ENCODE measurements at places on chromosomes 12 and 14.

GRCh38 chr12:53208435-53208834 lies 1.4 kb upstream of the ITGB7 start:
- no peak for DNase-seq

DNA sequence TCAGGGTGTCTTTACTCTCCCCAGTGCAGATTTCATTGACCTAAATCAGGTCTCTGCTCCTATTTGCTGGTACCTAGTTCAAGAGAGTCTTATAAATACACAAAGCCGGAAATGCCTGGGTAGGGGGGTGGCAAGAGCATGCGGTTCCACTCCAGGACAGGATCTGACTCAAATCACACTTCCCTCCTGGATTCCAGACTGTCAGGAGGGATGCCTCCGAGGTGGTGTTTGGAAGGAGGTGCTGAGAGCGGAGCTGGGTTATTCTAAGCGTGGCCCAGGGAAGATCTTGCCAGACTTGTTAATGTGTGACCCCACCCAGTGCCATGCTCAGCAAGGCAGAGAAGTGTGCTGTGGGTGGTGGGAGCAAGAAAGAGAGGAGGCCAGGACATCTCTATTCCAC lies 49.8 kb downstream of the B4GALNT3 start:
- DNase-seq = no peak

GRCh38 chr14:67411820-67412421 lies at the start of gene PLEK2:
Gene PLEK2, minus strand, starts transcription at chr14:67412165. Its CDS starts 106 bp downstream, at chr14:67412059.
- DNase-seq = peak; percentile 14

DNA sequence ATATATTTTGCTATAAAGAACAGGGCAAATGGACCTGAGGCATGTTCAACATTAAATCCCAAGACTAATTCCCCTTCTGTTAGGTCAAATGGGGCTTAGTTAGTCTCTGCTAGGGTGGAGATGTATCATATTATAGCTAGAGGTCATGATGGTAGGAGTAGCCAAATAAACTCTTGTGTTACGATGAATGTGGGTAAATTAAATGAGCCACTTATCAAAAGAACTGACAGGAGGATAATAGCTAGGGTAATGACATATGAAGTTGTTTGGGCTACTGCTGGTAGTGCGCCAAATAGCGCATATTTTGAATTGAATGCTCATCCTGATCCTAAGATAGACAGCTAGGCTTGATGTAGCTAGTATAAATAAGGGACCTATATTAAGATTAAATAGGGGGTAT lies 445.0 kb downstream of the GXYLT1 start:
- DNase-seq = no peak

DNA sequence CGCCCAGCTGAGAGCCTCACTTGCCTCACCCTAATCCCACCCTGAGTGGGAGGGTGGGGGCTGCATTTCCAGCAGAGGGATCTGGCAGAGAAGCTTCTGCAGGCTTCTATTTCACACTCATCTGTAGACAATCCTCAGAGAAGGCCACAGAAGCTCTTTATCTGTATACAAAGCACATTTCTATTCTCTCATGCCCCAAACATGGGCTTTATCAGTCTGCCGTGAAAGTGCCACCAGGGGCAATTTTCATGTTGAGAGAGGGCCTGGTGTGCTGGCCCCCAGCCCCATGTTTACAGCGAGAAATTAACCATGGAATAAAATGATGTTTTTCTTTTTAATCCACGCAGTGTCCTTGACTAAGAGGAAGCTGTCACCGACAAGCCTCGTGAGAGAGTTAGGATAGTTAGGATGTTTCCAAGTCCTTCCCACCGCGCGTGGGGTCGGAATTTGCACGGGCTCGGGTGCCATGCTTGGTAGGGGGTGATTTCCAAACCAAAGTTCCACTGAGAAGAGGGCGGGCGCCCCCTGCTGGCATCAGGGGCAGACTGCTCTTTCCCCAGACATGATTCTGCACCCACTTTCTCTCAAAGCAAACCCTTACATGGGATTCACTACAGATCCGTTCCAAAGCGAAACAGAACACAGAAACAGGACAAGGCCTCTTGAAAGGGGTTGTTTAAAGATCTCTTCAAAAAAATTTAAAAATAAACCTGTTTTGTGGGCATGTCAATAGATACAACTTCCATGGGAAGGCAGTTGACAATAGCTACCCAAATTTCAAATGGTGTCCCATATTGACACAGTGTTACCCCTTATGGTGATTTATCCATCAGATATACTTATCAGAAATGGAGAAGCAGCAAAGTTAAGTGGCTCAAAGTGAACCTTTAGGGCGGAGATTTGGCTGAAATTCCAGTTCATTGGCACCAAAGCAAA lies 19.4 kb downstream of the BDKRB1 start:
- DNase-seq = peak; percentile 65

DNA sequence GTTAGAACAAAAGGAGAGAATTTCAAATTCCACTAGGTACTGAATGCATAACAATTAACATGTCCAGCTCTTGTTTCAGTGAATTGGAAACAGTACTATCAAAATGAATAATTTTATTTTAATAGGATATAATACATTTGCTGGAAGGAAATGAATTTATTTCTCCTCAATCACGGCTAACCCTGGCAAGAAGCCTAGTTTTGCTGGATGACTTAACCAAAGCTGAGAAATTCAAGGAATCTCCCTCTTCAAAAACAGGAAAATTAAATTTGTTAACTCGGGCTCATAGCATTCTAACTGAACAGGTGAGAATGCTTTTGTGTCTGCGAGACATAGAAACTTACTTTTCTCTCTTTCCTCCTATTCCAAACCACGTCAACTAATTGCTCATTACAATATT lies 163.5 kb upstream of the NEDD1 start:
- DNase-seq = no peak

DNA sequence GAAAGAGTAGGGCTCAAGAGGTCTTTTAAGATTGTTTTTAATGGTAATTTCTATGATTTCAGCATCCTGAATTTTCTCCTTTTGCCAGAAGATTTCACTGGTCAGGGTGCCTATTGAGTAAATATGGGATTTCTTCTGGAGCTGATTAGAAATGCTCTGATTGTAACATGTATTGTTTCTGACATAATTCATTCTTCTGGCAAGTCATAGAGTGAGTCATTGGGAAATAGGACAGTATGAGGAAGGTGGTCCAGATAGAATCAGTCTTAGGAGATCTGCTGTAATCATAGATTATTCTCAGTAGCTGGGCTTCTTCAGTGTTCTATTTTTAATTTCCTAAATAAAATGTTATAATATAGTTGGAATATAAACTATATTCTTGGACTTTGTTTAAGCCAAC lies 182.0 kb upstream of the NAV3 start:
- no peak for DNase-seq

GRCh38 chr12:77610446-77610845 lies 220.2 kb upstream of the NAV3 start:
- no peak for DNase-seq

DNA sequence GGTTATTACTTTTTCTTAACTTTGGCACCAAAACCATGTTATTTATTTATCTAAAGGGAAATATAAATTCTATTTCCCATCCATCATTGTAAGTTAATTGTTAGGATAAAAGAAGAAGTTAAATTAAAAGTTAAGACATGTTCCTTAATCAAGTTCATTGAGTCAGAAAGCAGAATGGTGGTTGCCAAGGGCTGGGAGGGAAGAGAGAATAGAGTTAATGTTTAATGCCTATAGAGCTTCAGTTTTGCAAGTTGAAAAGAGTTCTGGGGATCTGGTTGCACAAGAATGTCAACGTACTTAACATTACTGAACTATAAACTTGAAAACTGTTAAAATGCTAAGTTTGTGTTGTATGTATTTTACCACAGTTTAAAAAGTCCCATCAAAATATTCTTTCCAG lies 63.2 kb upstream of the NR2C1 start:
- no peak for DNase-seq

DNA sequence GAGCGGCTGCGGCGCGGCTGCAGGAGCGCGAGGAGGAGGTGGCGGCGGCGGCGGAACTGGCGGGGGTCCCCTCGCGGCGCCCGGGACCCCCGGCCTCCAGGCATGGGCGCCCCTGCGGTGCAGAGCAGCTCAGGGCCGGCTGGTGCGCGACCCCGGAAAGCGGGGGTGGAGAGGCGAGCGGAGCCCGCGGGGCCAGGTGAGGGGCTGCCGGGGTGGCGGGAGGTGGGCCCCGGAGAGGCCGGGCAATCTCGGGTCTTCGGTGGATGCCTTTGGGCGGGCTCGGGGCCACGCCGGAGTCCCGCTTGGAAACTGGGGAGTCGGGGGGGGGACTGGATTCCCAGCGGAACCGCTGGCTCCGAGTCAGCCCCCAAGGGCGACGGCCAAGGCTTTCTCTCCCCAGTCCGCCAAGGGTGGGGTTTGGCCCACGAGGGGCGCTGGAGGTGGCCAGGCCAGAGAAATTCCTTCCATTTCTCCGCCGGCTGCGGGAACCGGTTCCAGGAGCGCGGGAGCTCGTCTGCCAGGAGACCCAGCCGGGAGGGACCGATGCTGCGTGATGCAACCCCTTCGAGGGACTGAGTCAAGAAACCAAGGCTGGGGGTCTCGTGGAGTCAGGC lies 13.9 kb upstream of the NR4A1 start:
- DNase-seq = no peak

DNA sequence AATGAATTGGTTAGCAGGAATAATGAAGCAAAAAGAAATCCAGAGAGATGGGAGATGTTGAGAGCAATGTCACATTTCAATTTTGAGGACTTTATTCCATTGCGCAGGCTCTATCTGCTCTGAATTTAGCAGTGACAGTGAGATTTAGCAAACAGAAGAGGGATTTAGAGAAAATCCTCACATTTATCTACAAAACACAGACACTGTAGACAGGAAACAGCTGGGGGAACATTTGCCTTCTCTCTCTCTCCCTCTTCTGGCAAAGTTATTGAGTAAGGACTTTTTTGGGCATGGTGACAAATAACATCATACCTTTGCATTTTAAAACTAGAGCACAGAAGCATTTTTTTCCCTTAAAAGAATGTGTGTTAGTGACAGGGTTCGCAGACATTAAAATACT lies at the start of gene IGF1:
TSS of gene IGF1 (minus strand) at position 158 of the 400 bp plus-strand sequence. CDS start 182 bp downstream, outside the sequence.
- no peak for DNase-seq

DNA sequence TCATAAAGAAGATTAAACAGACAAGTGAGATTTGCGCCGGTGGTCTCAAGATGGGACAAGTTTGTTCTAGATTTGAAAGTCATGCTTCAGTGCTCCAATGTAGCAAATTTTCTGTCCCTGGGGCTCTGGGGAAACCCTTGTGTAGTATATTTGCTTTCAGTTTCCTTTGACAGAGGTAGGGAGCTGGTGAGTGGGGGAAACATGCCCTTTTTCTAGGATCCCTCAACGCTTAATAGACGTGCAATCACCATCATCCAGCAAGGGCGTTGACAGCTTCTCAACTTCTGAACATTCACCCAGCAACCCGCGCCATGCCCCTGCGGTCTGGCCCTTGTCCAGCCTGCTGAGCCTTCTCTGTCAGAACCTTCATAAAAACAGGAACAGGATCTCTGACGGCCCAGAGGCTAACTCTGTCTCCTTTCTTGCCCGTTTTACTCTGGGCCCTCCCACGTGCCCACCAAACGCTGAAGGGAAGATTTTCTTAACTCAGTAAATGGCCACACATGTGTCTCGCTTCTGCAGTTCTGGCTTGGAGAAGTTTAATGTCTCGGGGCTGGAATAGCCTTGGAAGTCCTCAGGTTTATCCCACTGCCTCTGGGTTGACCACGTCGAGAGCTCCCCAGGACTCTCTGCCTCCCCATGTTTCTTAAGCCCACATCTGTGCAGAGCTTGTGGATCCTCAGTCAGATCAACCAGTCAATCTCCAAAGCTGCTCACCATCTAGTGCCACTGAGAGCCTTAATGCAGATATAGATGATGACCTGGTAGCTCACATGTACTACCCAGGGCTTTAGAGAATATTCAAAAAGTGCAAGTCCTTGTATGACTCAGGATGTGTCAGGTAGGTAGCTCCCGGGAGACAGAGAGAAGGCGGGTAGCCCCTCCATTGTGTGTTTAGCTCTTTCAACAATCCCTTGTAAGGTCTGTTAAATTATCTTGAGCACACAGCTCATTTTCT lies 58.1 kb upstream of the CCND2 start:
- peak; percentile 32 for DNase-seq

DNA sequence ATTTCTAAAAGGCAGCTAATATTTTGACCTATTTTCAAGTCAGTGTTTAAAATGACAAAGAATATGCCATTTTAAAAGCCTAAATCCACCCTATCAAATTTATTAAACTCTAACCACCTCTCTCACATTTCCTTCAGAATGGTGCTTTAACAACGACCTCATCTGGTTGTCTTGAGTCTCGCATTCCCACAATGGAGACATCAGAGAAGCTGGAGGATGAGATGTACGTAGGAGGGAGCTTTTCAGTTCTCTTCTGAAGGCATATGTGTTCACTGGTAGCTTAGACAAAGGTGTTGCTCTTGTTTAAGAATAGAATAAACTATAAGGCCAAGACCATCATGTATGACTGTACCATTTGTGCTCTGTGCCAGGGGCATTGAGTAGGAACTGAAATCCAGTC lies 82.9 kb downstream of the BCL2L14 start:
- no peak for DNase-seq

DNA sequence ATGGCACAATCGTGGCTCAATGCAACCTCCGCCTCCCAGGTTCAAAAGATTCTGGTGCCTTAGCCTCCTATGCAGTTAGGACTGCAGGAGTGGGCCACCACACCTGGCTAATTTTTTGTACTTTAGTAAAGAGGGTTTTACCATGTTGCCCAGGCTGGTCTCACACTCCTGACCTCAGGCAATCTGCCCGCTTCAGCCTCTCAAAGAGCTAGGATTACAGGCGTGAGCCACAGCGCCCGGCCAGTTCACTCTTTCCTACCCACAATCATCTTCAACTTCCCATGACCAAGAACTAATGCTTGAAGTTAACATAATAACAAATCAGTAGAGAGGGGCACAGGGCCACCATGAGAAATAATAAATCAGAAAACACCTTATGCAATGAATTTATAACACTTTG lies 82.4 kb downstream of the HECTD1 start:
- DNase-seq = no peak

DNA sequence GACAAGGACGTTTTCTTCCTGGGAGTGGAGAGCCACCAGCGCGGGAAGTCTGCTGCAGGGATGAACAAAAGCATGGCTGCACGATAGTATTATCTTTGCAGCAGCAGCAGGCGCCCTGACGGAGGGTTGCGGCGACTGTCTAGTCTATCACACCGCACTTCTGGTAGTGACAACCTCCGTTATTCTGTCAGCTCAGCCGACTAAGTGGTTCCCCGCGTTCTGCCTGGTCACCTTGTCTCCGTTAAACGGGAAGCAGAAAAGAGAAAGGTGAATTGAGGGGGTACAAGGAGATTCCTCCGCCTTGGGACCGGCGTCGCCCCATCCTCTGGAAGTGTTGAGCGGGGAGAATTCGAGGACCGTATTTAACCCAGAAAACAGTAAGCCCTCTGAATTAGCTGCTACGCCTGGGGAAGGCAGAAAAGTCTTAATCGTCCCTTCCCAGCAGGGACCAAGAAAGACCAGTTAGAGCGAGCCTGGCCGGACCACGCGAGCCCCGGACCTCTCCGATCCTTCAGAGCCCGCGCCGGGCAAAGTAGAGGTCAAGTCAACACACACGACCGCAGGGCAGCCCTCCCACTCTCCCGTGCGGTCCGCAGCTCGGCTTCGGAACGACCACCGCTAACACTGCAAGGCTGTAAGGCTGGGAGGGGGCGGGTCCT lies 536 bp upstream of the DAAM1 start:
- peak; percentile 13 for DNase-seq

- no peak for DNase-seq
Observed at GRCh38 chr14:23193432-23193831, 10.0 kb upstream of the SLC7A8 start.
